Renal cortex interstitium (tissue), 15 donors: ENCODE measurements at places on chromosomes 13 and 19. TPM values are rescaled to one million over a fixed set of nuclear protein-coding genes. Genes with fewer than 3 reads are reported as not detected.

GRCh38 chr13:59566561-59566960, 597.2 kb downstream of the DIAPH3 start:
- DNase-seq: no peak

DNA sequence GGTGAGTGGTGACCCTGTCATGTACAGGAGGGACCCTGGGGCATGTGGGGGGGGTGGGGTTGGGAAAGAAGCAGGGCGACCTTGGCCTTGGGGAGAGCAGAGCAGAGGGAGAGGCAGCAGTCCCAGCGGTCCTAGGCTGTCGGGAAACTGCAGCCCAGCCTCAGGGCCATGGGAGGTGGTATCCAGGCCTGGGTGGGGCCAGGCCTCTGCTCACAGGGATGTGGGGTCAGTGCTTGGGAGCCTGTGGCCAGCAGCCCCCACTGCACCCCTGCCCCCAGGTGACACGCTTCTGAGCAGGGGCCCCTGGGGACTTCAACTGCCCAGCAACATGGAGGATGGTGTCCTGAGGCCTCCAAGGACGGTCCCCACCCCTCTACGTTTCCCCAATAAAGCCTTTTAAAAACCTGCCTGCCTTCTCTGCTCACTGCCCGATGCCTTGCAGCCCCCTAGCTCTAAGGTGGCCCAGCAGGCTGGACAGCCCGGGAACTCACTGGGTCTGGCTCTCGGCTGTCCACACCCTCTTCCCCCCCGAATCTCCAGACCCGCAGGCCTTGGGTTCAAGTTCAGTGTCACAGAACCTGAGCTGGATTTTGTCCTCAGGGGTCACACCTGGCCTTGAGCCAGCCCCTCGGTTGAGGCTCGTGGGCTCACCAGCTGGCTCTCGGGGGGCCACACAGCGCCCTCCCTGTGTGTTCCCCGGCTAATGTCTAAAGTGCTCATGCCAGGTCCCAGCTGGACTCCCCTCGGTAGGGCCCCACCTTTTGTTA, 6.9 kb downstream of the PNKP start:
- no peak for DNase-seq

DNA sequence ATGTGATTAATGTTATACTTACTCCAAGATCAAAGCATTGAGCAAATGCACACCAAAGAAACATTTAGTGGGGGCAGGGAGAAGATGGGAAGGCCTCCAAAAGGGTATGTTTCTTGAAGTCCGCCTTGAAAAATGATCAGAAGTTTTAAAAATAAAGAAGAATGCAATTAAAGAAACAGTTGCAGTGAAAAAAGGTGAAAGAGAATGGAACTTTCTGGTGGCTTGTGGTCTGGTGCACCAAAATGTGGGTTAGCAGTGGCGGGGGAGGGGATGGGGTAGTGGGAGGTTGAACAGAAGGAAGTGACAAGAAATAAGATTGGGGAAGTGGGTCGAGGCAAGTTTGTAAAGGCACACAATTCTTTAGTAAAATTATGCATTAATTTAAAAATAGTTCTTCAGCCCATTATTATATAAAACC, 2.5 kb downstream of the LCP1 start:
- DNase-seq: no peak

DNA sequence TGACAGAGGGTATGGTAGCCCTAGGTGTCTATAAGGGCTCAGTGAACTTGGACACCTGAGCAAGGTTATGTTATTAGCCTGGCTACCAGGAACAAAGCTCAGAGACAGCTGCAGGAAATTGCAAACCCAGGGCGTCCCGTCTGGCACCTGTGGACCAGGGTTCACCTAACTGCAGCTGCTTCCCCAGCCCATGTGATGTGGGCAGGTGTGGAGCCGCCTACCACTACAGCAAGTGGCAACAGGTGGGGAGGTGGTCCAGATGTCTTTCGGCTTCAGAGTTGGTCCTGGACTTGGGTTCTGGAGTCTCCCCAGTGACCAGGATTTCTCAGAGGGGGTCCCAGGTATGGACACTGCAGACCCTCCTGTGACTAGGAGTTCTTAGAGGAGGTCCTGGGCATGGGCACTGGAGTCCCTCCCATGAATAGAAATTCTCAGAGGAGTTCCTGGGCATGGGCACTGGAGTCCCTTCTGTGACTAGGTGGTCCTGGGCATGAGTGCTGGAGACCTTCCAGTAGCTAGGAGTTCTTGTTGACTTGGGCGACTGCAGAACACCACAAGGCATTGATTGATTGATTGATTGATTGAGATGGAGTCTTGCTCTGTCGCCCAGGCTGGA, 25.2 kb downstream of the ACTL9 start:
- no peak for DNase-seq

DNA sequence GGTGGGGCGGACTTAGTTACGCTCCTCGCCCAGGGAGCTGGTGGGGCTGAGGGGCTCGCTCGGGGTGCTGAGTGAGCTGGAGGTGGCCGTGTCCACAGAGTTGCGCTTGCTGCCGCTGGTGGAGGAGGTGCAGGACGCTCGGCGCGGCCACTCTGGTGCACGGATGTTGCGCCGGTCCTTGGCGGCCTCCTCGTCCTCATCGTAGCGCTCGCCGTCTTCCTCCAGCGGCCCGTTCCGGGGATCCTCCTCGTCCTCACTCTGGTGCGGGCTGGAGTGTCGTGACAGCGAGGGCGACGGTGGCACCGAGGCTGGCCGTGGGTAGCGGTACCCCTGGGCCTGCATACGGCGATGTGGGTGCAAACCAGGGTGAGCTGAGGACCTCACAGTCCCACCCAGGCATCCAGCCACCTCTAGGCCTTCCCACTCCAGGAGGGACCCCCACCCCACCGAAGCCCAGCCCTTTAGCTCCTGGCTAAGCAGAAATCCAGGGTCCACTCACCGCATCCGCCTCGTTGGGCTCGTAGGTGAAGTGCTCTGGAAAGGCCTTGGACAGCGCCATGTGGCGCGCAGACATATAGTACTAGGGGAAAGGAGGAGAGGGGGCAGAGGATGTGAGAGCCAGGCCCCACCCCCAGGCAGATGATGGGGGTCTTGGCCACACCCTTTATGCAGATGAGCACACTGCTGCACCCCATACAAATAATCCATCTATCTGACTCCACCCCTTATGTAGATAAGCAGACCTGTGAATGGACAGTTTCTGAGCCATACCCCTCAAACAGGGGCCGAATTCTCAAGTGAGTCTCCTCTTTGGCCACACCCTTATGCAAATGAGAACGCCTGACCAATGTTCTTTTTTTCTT, 4.4 kb downstream of the FTL start:
- DNase-seq: no peak

DNA sequence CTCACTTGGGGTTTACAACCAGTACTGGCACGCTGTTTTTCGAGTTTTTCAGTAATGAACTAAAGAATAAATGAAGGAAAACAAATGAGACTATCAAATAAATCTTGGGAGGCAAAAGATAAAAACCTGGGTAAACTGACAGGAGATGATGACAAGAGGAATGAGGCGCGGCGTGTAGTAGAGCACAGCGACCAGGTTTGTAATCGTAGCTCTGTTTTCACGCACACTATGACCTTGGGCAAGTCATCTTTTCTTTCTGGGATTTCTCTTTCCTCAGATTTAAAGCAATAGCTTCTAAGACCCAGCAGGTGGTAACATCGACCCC, 419 bp downstream of the MRPS31 start:
- no peak for DNase-seq

GRCh38 chr13:96373597-96373996, 283.7 kb downstream of the HS6ST3 start:
- DNase-seq: no peak

DNA sequence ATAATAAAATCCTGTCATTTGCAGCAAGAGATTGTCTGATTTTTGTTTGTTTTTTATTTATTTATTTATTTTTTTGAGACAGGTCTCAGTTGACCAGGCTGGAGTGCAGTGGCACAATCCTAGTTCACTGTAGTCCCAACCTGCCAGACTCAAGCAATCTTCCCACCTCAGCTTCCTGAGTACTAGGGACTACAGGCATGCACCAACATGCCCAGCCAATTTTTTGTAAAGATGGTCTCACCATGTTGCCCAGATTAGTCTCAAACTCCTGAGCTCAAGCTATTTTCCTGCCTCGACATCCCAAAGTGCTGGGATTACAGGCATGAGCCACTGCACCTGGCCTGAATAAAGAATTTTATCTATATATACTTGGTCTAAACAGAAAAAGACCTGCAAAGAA, 17.6 kb downstream of the ZNF233 start:
- DNase-seq: no peak

DNA sequence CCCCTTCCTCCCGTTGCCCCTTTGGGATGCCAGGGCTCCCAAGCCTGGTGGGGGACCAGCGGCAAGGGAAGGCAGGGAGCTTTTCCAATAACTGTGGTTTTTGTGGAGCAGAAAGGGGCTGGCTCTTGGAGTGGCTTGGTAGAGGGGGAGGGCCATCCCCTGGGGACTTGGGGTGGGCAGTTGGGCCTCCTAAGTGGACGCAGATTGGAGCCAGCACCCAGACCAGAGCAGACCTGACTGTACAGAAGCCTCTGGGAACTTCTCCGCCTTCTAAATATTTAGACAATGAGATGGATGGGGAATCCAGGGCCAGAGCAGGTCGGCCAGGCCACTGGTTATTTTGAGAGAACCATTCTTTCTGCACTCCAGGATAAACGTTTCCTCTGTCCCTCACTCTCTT, 4.2 kb downstream of the PTGIR start:
- no peak for DNase-seq

DNA sequence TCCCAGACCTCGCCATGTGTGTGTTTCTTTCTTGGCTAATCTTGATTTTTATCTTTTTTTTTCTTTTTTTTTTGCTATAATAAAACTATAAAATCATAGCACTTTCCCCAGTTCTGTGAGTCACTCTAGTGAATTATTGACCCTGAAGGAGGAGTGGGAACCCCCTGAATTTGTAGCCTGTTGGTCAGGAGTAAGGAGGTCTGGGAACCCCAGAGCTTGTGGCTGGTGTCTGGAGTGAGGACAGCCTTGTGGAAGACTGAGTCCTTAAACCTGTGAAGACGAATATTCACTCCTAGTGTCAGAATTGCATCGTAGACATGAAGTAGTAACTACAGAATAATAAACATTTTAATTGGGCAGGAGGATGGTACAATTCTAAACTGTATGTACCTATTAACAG, 7.4 kb downstream of the EID2B start:
- DNase-seq: no peak

Gene ZNF556
- 1.5 TPM for polyA plus RNA-seq

Gene ZNF578
- 5.8 TPM for polyA plus RNA-seq

Gene PRSS57
- 0.20 TPM for polyA plus RNA-seq

Gene ZNF101
- polyA plus RNA-seq: 15.3 TPM

Gene KIR2DL4
- not detected for polyA plus RNA-seq
